ENCODE measurements at places on chromosomes 12 and 14.
A peak's percentile ranks its signal among the peaks of the same experiment; 100 is the strongest.

DNA sequence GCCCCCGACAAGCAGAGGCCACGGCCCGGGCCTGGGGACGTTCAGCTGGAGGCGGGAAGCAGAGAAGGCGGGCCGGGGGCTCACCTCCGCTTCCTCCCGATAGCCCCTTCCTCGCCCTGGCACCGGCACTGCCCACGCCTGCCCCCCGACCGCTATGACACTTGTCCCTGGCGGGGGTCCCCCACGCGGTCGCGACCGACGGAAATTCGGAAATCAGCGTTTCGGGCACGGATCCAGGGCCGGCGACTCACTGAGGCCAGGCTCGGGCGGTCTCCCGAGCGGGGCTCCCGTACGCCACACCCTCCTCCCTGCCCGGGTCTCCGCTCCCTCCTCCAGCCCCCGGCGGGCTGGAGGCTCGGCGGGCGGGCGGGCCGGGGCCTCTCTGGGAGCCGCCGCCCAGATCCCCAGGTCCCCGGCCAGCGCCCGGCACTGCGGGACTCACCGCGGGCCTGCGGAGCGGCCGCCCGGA, 581 bp downstream of the PITPNM2 start:
- peak; percentile 41 for DNase-seq

DNA sequence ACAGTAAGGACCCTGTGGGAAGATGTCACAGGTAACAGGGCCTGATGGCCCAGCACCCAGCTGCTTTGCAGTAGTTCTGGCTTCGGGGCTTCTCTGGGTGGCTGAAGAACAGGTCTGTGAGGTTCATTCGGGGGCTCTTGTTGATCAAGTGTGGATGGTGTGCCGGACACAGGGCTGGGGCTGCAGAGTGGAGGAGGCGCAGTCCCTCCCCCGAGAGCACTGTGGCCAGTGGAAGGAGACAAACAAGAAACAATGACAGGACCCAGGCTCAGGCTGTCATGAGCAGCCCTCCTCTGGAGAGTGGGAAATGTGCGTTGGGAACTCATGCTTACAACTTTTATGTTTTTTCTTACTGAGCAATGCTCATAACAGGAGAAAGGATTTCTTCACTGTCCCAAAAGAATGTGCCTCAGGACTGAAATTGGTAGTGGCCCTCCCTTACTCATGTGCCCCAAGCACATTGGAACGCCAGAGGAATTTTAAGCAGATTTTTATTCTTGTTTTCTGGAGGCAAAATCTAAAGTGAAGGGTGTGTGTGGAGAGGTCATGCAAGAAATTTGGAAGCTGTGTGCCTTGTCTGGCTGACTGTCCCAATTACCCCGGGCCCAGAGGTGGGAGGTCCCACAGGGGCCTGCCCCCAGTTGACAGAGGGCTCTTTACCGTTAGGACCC, 233.8 kb downstream of the CACNA1C start:
- no peak for DNase-seq

DNA sequence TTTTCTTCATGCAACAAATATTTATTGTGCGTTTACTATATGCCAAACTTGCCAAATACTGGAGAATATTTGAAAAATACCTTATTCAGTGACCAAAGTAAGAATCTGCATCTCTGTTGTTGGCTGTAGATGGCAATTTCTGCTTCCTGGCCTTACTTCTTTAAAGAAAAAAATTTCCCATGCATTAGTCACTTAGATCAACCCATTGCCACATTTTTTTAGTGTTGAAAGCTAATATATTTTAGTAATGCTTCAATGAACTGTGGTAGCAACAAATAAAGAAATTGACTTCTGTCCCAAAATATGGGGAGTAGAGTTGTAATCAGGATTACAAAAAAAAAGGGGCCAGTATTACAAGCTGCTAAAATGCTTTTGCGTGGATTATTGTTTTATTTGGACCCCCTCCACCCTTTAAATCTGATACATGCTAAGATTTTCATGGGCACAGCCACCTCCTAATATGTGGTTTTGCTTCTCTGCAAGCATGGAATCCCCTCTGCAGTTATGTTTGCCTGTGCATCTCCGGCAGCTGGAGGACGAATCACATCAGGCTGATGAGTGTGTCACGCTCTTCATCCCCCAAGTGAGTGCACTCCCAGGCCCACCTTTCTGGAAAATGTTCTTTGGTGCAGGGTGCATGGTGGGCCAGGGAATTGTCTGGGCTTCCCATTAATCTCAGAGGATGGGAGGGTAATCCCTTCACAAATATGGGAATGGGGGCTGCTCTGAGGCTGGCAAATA, 38.1 kb upstream of the PTCSC3 start:
- no peak for DNase-seq

DNA sequence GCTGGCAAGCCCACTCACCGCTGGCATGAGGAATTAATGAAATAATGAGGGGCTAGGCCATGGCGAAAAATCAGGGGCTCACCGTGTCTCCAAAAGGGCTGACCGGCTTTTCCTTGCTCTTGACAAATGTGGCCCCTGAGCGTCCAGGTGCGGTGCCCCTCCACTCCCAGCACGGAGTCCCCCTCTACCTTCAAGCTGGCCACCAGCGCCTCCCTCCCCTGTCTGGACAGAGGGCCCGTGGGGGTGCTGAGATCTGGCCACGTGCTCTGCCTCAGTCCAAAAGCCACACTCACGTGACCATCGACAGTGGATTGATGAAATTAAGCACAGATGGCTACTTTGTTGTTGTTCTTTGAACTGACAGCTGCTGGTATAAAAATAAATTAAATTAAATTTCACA, 78.8 kb upstream of the BCL11B start:
- DNase-seq, result no peak
